ENCODE measurements at places on chromosomes 6 and 20. TPM values are rescaled to one million over a fixed set of nuclear protein-coding genes. Genes with fewer than 3 reads are reported as not detected.

GRCh38 chr6:142878407-142878806, 66.6 kb downstream of the HIVEP2 start:
- DNase-seq: no peak

GRCh38 chr20:16236589-16237241, 336.5 kb downstream of the KIF16B start:
- no peak for DNase-seq

DNA sequence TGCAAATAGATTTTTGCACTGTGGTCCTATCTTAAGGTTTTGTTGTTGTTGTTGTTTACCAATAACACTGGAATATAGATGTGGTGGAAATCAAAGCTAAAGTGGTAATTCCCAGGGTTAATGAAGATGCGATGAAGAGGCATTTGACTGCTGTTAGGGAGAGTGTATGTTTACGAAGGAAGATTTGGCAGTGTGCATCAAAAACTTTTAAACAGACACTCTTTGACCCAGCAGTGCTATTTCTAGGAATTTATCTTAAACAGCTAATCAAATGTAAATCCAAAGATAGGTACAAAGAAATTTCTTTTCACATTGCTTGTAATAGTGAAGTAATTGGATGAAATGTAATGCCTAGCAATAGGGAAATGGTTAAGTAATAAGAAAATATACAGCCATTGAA, 34.0 kb downstream of the KDM1B start:
- no peak for DNase-seq

DNA sequence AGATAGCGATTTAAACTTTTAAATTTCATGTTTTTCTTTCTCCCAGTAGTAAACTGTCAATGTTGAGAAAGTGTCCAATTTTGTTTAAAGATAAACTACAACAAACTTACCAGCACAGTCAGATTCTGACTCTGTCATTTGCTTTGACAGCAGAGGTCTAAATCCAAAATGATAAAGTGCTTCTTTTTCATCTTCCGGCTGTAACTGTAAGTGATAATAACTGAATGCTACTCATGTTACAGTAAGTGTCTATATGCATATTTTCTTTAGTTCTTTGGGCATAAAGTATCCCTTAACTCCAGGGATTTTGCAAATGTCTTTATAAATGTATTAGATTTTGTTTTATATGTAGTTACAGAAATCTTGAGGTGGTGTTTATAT, 610.4 kb downstream of the RFPL4B start:
- DNase-seq: no peak

The DEFB125 gene
- not detected for total RNA-seq
